Fibroblast of lung (primary cell): ENCODE measurements at places on chromosomes 3 and 15.
A peak's percentile ranks its signal among the peaks of the same experiment; 100 is the strongest.

GRCh38 chr15:60382773-60383674 is 14.8 kb downstream of the ANXA2 start:
- DNase-seq = no peak

DNA sequence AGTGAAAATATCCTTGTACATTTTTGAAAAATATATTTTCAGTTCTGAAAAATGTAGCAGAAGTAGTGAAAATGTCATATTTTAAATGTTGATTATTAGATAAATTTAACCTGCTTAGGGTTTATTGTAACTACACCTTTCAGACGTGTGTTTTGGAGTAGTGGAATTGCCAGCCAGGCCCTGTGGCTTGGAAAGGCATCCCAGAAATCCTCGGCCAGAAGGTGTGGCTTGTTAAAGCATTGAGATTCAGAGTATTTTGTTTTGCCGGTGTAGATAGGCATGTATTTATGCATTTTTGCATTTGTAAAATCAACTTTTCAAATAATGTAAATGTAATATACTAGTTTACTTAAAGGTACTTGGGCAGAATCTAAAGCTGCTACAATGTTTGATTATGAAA is 7.0 kb downstream of the EBLN2 start:
- DNase-seq = peak; percentile 44

DNA sequence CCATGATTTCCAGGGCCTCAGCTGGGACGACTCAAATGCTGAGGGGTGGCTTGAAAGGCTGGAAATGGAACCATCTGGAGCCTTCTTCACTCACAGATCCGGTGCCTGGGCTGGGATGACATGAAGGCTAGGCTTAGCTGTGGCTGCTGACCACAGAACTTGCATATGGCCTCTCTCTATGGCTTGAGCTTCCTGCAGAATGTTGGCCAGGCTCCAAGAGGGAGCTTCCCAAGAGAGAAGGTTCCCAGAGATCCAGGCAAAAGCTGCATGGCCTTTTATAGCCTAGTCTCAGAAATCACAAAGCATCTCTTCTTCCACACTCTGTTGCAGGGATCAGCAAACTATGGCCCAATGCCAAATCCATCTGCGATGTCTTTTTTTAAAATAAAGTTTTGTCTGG is 44.8 kb downstream of the GATM start:
- peak; percentile 19 for DNase-seq

DNA sequence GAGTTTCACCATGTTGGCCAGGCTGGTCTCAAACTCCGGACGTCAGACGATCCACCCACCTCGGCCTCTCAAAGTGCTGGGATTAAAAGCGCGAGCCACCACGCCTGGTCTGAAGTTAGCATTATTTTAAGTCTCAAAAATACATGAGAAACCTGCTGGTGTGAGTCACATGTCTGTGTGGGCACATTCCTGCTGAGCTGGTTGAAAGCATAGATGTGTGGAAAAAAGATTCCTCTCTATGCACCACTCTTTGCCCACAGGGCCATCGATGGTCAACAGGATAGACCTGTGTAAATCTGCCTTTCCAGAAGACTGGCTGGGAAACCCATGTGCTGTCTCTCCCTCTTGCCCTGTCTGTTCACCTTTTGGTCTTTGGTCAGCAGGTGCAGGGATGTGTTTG is 63.5 kb downstream of the CHRD start:
- DNase-seq = no peak

- no peak for DNase-seq
These were observed 3.5 kb downstream of the EIF4A2 start for GRCh38 chr3:186786922-186787321.
